ENCODE measurements at places on chromosomes 11 and 22. TPM values are rescaled to one million over a fixed set of nuclear protein-coding genes. Genes with fewer than 3 reads are reported as not detected.
A peak's percentile ranks its signal among the peaks of the same experiment; 100 is the strongest.

THY1 gene
- total RNA-seq, result not detected

- no peak for DNase-seq
Observed at GRCh38 chr11:129637983-129638776, 177.5 kb upstream of the TMEM45B start.

GRCh38 chr11:34624069-34624468, 3.2 kb downstream of the EHF start:
- DNase-seq, result peak; percentile 72

DNA sequence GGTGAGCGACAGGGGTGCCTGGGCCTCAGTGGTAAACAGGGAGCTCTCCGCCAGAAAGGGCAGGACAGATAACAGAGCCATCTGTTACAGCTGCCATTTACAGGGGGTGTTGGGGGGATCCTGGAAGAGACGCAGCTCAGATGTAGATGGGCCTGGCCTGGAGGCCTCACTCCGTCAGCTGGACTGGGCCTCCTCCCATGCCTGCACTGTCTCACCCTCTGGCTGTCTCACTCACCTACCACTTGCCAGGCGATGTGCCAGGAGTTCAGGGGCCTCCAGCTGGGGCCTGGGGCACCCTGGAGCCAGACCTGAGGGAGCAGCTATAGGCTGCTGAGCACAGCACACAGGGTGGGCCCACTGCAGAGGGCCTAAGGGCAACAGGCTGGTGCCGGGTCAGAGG, 16.3 kb upstream of the SUSD2 start:
- no peak for DNase-seq
